M059J (cell line): ENCODE measurements at places on chromosomes 11 and 22.

DNA sequence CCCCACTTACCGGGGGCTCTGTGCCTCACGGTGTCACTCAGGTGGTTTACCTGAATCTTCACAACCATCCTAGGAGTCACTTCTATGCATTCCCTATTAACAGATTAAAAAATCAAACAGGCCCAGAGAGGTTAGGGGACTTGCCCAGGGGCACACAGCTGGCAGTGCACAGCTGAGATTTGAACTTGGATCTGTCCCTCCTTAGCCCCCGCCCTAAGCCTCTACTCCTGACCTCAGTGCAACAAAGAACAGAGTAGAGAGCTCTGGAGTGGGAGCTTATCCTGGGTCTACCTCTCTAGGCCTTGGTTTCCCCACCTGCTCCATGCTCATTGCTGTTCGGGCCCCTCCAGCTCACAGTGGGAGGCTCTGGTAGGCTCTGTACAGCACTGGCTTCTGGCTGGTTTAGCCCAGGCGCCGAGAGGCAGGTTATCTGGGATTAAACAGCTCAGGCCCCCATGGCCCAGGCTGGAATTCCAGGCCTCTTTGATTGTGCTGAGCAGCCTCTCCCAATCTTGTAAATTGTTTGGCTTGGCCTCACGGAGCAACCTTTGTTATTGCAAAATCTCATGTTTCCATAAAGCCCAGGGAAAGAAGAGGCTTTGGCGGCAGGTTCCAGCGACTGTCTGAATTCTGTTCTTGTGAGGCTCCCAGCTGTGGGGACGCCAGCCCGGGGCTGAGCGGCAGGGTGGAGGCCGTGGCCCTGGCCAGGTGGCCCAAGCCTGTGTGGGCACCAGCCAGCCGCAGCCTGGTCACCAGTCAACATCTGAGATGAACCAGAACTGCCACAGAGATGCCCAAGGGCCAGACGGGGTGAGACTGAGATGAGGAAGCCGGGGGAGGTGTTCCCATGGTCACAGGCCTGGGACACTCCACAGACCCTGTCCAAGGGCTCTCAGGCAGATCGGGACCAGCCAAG, 28.9 kb upstream of the SHISAL1 start:
- DNase-seq, result no peak

DNA sequence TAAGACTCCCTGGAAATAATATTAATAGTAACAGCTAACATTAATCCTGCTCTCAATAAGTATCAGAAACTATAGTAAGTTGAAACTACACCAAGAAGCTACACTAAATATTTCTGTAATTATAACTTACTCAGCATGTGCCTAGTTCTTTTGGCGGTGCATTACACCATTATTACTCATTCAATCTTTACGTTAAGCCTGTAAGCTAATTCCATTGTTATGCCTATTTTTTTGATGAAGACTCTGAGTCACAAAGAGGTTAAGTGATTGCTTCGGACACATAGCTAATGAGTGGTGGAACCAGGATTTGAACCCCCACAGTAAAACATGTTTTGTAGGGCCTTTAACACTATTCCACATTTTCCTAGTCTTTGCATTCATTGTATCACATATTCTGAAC, 111.6 kb downstream of the RASSF10 start:
- peak; percentile 63 for DNase-seq

GRCh38 chr11:72439455-72439854, 5.1 kb upstream of the CLPB start:
- peak; percentile 66 for DNase-seq

DNA sequence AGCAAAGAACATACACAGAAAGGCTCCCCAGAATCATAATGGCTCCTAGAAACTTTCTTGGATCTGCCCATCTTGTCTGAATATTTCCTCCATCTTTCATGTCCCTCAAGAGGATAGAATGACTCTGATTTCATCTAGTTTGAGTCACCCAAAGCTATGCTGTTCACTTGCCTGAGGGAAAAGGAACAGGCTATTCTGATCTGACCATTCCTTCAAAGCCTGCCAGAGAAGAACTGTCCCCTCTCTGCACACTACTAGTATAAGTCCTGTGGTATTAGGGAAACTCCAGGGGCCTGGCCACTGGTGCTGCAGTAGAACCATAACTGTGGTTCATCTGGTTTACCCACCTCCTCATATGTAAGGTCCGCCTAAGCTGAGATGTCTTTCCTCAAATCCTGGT, 2.4 kb upstream of the PATE1 start:
- DNase-seq, result peak; percentile 8

DNA sequence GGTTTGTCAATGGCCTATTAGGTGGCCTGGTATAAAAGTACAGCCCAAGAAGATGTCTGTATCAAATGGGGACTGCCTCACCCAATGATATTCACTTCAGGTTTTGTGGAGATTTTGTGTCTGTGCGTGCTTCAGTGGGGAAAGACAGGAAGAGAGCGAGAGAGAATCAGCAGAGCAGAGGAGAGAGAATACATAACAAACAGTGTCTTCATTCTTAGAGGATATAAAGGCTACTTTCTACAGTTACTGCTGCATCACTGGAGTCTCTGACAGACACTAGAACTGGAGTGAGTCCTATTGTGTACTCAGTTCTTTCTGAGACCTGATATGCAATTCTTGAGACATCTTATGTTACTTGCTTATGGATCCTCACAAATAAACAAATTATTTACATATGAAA, 115.0 kb downstream of the CASP12 start:
- DNase-seq, result no peak

GRCh38 chr11:128947773-128948172, 5.1 kb upstream of the TP53AIP1 start:
- no peak for DNase-seq

DNA sequence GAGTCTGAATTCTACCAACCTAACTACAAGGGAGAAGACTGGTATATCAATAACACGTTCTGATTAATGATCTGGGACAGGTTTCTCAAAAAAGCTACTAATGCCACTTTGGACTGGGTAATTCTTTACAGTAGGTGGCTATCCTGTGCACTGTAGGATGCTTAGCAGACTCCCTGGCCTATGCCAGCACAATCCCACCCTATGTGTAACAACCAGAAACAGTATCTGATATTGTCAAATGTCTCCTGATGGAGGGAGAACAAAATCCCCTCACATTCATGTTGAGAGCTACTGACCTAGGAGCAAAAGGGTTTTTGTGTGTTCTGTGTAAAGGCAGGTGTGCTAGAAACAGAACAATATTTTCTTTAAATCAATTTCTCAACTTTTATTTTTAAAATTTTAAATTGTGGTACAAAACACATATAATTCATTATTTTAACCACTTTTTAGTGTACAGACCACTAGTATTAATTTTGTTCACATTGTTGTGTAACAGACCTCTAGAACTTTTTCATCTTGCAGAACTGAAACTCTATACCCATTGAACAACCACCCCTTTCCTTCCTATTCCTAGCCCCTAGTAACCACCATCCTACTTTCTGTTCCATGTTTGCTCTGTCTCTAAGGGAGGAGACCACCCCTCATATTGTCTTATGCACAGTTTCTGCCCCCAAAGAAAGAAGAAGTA, 2.1 kb upstream of the MS4A6A start:
- no peak for DNase-seq

DNA sequence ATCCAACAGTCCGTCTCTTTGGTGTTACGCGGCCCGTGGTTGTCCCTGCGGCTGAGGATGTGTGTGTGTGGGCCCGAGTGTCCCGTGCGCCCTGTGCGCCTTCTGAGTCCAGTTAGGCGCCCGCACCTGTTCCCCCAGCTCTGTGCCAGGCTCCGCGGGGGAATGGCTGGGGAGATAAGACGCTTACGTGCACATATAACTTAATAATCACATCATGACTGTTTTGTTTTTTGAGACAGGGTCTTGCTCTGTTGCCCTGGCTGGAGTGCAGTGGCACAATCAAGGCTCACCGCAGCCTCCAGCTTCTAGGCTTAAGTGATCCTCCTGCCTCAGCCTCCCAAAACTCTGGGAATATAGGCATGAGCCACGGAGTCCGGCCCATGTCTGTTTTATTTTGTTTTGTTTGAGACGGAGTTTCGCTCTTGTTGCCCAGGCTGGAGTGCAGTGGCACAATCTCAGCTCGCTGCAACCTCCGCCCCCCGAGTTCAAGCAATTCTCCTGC, 817 bp downstream of the ARL2 start:
- no peak for DNase-seq

- no peak for DNase-seq
These were observed 91.2 kb downstream of the DSCAML1 start for GRCh38 chr11:117705866-117706265.

GRCh38 chr11:35045236-35045820, 93.6 kb upstream of the CD44 start:
- DNase-seq, result no peak

DNA sequence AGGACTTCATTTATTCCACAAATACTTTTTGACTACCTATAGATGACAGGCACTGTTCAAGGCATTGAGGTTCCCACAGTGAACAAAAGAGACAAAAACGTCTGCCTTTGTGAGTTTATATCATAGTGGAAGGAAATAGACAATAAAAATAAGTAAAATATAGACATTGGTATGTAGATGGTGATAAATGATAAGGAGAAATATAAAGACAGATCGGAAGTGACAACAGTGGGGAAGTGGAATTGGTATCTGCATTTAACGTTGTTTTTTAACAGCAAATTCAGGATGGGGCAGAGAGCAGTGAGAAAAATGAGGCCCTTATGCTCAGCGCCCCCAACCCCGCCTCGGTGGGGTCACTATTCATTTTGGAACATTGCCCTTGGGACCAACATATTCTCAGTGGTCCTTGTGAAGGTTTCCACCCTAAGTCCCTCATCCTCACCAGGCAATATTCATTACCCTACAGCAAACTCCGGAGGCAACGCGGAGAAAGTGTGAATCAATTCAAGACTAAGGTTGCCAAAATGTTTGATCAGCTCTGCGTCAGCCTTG, 627 bp upstream of the PEX26 start:
- DNase-seq, result no peak

GRCh38 chr11:71481101-71481960, 28.3 kb downstream of the NADSYN1 start:
- no peak for DNase-seq

GRCh38 chr11:17184882-17185587, 22.8 kb downstream of the PIK3C2A start:
- DNase-seq, result no peak

DNA sequence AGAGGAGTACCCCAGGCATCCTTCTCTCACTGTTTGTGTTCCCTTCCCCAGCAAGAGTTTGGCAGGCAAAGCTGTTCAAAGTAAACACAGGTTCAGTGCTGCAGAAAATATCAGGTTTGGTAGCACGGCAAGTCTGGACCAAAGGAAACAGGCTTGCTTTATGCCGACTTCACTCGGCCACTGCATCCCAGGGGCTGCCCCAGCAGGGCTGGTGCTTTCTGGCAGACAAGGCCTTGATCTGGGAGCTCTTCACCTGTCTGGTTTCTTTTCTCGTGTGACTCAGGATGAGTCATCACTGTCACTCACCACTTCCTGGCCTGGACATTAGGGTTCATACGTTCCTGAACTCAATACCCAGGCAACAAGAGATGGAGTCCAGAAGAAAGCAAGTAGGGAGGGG, 52.6 kb upstream of the NAV2 start:
- DNase-seq, result peak; percentile 99

- no peak for DNase-seq
These were observed 38.6 kb downstream of the PACSIN2 start for GRCh38 chr22:42976217-42976933.

- DNase-seq, result no peak
These were observed 151.1 kb upstream of the ISX start for GRCh38 chr22:34914846-34915245.

- DNase-seq, result no peak
These were observed 4.0 kb downstream of the LMO2 start for GRCh38 chr11:33887886-33888285.

DNA sequence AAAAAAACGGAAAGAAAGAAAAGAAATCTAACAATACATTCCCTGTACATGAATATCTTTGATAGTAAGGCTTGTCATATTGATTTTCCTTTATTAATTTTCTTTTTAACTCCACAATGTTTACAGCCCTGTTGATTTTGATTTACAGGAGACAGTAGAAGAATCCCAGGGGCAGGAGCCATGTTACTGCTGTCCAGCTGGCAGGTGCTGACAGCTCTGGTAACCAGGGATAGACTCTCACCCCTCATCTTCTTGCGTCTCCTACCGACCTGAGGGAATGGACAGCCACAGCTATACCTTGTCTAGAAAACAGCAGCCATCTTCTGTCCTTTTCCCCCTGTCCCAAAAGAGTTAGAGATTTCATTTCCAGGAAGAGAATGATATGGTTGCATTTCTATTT, 37.4 kb downstream of the PRDM10 start:
- no peak for DNase-seq

DNA sequence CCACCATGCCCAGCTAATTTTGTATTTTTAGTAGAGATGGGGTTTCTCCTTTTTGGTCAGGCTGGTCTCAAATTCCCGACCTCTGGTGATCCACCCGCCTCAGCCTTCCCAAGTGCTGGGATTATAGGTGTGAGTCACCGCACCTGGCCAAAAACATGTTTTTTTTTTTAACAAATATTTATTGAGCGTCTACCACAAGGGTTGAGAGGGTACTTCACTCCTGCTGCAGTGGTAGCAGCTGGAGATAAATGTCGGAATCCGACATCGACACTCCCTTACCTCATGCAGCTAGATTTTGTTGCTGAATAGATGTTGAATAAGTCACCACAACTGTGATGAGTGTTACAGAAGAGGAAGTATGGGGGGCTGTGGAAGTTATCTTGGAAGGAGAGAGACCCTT, 971 bp downstream of the DNAJB13 start:
- DNase-seq, result peak; percentile 57

DNA sequence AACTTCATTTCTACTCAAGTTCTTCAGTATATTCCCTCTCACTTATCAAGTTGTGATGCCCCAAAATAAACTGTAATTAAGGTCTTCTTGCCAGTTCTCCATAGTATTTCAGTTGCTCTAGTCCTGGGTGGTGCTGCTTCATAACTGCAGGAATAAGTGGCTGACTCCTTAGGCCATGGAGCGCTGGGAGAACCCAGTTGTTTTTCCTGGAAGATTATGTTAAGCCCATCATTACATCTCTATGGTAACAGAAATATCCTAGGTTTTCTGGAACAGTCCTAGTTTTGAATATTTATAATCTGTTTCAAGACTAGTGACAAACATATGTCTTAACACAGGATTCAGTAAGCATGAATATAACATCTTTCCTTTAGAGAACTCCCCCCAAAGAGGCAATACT, 7.6 kb downstream of the SYTL2 start:
- no peak for DNase-seq

DNA sequence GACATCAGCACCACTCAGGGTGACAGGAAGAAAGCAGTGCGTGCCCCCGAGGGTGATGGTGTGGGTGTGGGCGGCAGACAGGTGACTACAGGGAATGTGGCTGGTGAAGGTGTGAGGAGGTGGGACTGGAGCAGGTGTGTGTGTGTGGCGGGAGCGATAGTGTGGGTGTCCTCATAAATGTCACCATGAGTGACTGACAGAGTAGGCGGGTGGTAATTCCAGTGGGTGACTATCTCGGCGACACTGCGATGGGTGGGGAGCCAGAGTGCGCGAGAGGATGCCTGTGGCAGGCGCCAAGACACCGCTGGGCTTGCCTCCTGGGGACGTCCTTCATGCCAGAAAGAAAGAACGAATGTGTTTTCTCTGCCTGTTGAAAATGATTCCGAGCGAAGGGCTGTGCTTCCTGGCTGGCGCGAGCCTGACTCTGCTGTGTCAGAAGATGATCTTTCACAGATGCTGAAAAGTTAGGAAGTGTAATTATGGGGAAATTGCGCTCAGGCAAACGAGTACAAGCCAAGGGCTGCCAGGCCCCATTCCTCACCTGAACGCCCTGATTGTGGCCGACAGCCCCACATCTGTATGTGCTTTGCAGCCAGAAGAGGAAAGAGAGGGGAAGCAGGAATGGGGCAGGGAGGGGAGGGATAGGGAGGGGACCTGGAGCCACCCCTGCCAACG, 98.8 kb upstream of the CD82 start:
- DNase-seq, result no peak

GRCh38 chr11:35139722-35140282, 831 bp downstream of the CD44 start:
- peak; percentile 60 for DNase-seq
